ENCODE measurements at places on chromosomes 3 and 15.

- DNase-seq = no peak
Measured at GRCh38 chr3:17195192-17195611, 310.4 kb downstream of the PLCL2 start.

- no peak for DNase-seq
Measured at GRCh38 chr3:106582151-106582550, 713.3 kb upstream of the CBLB start.

- DNase-seq = no peak
Measured at GRCh38 chr3:151276038-151276686, 2.2 kb downstream of the P2RY14 start.

GRCh38 chr3:159910991-159911663 is 77.5 kb upstream of the IL12A start:
- no peak for DNase-seq

DNA sequence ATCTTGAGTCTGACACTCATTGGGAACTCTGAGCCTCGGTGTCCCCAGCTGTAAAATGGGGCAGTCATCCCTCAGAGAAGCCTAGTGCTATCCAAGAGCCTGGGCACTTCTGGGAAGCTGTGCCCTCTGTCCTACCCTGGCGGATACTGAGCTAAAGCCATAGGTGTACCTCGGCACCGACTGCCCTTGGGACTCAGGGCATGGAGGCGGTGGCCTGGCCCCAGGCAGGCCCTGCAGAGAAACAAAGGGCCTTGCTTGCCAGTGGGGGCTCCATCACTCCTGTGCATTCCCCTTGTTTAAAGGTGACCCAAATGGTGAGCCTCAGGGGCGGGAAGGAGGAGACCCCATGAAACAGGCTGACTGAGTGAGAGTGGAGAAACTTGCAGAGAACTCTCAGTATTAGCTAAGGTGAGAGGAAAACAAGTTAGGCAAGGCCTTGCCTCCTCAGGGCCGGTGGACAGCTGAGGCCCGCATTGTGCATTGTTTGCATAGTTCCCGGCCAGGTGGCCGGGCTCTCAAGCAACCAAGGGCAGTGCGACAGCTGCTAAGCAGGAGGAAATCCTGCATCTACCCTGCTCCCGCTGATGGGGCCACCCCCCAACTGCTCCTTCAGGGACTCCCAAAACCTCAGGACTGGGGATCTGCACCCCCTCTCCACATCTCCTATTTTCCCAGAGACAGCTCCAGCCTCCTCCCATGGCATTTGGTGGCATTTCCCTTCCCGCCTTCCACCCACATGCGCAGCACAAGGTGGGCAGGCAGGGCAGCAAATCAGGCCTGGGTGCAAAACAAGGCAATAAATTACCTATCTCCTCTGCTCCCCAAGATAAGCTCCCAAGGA is 4.3 kb downstream of the PFKFB4 start:
- DNase-seq = no peak

- no peak for DNase-seq
Measured at GRCh38 chr3:152480282-152480953, 211.7 kb downstream of the MBNL1 start.

Data from Right ventricle myocardium inferior (tissue), 1 donor.